ENCODE measurements at places on chromosomes 12 and 14.

DNA sequence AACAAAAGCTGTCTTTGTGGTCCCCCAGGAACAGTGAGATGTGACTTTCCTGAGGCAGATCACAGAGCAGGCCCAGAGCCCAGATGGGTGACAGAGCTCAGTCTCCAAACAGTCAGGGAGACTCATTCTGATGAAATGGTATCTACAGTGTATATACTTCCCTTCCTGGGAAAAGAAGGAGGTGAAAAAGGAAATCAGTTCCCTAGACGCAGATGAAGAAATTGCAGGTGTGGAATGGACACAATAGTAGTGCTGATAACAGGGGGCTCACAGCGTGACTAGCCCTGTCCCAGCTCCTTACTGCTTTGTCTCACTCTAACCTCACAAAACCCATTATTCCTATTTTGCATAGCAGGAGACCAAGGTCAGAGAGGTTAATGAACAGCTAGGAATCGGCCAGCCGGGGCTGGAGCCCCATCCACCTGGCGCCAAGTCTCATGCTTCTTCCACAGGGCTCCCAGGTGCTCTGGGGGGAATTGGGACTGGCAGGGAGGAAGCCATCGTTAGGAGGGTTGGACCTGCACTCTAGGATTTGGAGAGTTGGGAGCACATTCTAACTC is 11.9 kb downstream of the KCNH3 start:
- H3K4me1 ChIP-seq: peaks cover 12% of the 10 kb centered on the region
- no peak overlapping the region for H3K4me3 ChIP-seq
- no peak overlapping the region for H3K27ac ChIP-seq
- H3K36me3 ChIP-seq: no peaks in the 10 kb centered on the region
- no peak for DNase-seq
- peaks cover 40% of the 10 kb centered on the region for H3K27me3 ChIP-seq

- peak within 1 kb of the TSS; percentile 92 for H3K27ac ChIP-seq
- H3K36me3 ChIP-seq: no peaks in the 10 kb centered on the region
- H3K4me1 ChIP-seq: peaks cover 29% of the 10 kb centered on the region
Observed at GRCh38 chr14:96362965-96363750, at the start of the genes ATG2B and GSKIP. Gene ATG2B, minus strand, starts transcription at chr14:96363341. Its CDS starts 365 bp downstream, at chr14:96362976. Gene GSKIP, plus strand, starts transcription at chr14:96363526. Its CDS starts 18,722 bp downstream, at chr14:96382248.

GRCh38 chr12:108861878-108862587 is 4.7 kb upstream of the SSH1 start:
- H3K4me1 ChIP-seq: peaks cover 34% of the 10 kb centered on the region
- H3K27me3 ChIP-seq: no peaks in the 10 kb centered on the region
- peak overlapping the region; percentile 13 for H3K27ac ChIP-seq
- no peaks in the 10 kb centered on the region for H3K36me3 ChIP-seq
- no peak overlapping the region for H3K4me3 ChIP-seq
- peak; percentile 74 for DNase-seq

DNA sequence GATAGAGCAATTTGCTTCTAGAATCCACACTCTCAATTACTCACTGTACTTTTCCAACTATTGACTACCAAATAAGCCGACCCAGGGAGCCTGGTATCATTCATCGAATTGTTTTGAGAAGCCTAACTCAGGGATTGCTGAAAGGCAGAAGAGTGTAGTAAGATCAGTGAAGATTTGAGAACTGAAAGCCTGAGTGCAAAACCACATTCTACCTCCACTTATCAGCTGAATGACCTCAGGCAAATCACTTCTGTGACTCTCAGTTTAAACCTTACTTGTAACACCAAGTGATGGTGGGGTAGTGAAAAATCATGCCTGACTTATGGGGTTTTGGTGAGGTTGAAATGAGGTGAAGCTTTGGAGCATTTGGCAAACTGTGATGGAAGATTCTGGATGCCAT is 126.1 kb upstream of the MAX start:
- no peak for DNase-seq
- H3K4me3 ChIP-seq: no peak overlapping the region
- peaks cover 54% of the 10 kb centered on the region for H3K4me1 ChIP-seq
- no peaks in the 10 kb centered on the region for H3K36me3 ChIP-seq

DNA sequence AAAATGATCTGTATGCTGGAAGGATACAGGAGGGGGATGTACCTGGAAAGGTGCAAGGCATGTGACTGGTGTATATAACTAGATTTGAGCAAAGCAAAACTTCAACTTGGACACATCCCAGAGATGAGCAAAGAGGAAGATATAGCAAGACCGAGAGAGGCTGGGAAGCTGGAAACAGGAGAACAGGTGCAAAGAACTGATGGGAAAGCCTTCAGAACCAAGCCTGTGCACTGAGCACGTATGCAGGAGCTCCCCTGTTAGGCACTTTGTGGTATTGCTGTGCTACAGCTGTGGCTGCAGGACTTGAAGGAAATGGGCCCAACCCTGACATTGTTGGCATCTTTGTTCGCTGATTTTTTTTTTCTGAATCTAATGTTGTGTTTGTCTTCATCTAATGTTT is 120.7 kb upstream of the PWP1 start:
- no peak for DNase-seq
- H3K36me3 ChIP-seq: no peaks in the 10 kb centered on the region
- H3K4me1 ChIP-seq: no peaks in the 10 kb centered on the region
- H3K27ac ChIP-seq: no peak overlapping the region
- H3K4me3 ChIP-seq: no peak overlapping the region

DNA sequence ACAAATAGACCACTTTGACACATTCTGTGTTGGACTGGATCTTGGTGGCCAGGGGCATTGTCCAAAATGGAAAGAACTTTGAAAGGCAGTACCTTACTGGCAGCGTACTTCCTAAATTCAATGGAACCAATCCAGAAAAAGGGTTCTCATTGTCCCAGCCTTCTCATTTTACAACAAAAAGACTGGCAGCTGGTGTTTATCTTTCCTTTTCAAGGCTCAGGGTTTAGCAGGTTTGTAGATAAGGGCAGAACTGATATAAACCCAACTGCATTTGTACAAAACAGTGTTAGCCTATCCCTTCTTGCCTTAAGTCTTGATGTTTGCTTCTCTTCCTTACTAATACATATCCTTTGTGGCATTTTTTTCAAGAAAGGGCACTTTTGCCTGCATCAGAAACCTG is 7.7 kb downstream of the THAP2 start:
- DNase-seq: no peak
- H3K4me3 ChIP-seq: no peak overlapping the region
- H3K27me3 ChIP-seq: no peaks in the 10 kb centered on the region
- H3K27ac ChIP-seq: no peak overlapping the region

GRCh38 chr14:91716999-91717398 is 14.9 kb downstream of the CATSPERB start:
- H3K27ac ChIP-seq: no peak overlapping the region
- no peaks in the 10 kb centered on the region for H3K27me3 ChIP-seq
- no peaks in the 10 kb centered on the region for H3K4me1 ChIP-seq

Measured in lower lobe of right lung (tissue), 2 donors.